Metanephros (tissue), 2 donors: ENCODE measurements at places on chromosomes 6 and 20. TPM values are rescaled to one million over a fixed set of nuclear protein-coding genes. Genes with fewer than 3 reads are reported as not detected.

The DNMT3B gene
- total RNA-seq = 4.7 TPM

The AMD1 gene
- total RNA-seq = 47.6 TPM

The SLC35D3 gene
- 0.12 TPM for total RNA-seq

The NOX3 gene
- total RNA-seq = 2.1 TPM

The COX4I2 gene
- 4.5 TPM for total RNA-seq

The SNX21 gene
- total RNA-seq = 41.5 TPM

The CALHM6 gene
- total RNA-seq = 4.2 TPM

The RAD21L1 gene
- total RNA-seq = not detected

The SLC17A9 gene
- total RNA-seq = 1.3 TPM

The SRMS gene
- 0.12 TPM for total RNA-seq

The SULF2 gene
- 72.6 TPM for total RNA-seq

The PRR18 gene
- total RNA-seq = 0.18 TPM
